Heart right ventricle (tissue), 16 donors: ENCODE measurements at places on chromosomes 1 and 21. TPM values are rescaled to one million over a fixed set of nuclear protein-coding genes. Genes with fewer than 3 reads are reported as not detected.

Gene LGR6
- total RNA-seq, result 0.39 TPM

DNA sequence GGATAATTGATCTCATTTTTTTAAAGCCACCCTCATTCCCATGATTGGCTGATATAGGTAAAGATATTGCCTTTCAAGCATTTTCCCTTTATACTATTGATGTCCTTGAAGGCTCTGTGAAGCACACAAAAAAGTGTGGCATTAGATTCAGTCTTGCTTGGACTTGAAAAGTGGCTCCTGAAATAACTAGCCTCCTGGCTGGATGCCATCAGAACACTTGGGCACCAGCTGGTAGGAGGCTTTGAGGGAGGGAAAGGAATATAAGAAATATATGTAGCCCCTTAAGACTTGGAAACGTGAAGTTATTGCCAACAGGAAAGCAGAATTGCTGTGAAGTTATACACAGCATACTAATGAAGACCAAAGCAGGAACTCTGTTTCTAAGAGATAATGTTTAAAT is 14.1 kb downstream of the MTR start:
- DNase-seq, result no peak

DNA sequence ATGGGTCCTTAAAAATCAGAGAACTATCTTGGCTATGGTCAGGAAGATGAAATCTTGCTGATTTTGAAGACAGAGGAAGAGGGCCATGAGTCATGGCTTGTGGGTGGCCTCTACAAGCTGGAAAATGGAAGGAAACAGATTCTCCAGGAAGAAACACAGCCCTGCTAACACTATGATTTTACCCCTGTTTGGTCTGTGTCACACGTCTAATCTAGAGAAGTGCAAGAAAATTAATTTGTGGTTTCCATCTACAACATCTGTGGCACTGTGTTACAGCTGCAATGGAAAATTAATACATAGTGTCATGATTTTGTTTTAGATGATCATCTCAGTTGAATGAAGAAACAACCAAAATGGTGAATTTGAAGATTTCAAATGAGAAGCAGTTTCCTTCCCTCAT is 288.7 kb upstream of the NRIP1 start:
- DNase-seq, result no peak

- DNase-seq, result no peak
Measured at GRCh38 chr1:202569393-202570322, 140.6 kb downstream of the SYT2 start.

GRCh38 chr1:87898431-87898830 is 569.8 kb downstream of the LMO4 start:
- no peak for DNase-seq
